Activated CD8-positive, alpha-beta memory T cell treated with anti-CD3 and anti-CD28 coated beads, Interleukin-2, amount 10 ng/mL, durations not matched to agents 7 days and 5 days (primary cell): ENCODE measurements at places on chromosomes 5 and 9. TPM values are rescaled to one million over a fixed set of nuclear protein-coding genes. Genes with fewer than 3 reads are reported as not detected.

DNA sequence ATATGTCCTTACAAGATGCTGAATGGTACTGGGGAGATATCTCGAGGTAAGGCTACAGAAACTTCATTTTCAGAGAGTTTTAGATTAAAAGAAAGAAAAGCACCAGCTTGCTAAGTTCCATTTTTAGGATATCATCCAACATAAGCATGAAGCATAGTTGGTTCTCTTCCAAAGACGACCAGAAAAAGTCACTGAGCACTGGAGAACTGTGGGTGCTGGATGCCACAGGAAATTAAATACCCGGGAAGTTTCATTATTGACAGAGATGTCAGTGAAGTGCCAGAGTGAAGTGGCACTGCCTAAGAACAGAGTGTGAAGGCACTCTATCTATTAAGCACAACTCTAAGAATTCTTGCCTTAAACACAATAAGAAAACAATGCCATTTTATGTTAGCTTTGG, 76.8 kb downstream of the PIK3R1 start:
- H3K4me3 ChIP-seq: no peak overlapping the region
- DNase-seq: no peak
- peaks cover 60% of the 10 kb centered on the region for H3K36me3 ChIP-seq
- peak overlapping the region; percentile 50 for H3K27ac ChIP-seq

- DNase-seq: no peak
- no peaks in the 10 kb centered on the region for H3K4me1 ChIP-seq
- no peak overlapping the region for H3K27ac ChIP-seq
- H3K36me3 ChIP-seq: no peaks in the 10 kb centered on the region
- H3K27me3 ChIP-seq: no peaks in the 10 kb centered on the region
Observed at GRCh38 chr5:167414611-167415010, 876.8 kb upstream of the WWC1 start.

DNA sequence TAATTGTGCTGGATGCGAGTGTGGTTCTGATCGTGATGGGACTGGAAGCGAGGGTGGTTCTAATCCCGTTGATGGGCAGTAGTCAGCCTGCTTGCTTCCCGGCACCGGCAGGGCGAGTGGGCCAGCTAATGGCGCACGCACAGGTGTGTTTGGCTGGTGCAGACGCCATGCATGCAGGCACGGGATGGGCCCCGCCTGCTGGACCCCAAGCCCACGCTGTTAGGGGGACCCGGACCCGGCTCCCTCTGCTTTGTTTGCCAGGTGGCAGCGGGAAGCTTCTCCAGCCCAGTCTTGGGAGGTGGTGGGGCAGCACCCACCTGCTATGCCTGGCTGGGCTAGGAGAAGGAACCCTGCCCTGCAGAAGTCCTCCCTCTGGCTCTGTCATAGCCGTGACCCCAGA, 70.3 kb downstream of the VAV2 start:
- no peaks in the 10 kb centered on the region for H3K4me1 ChIP-seq
- DNase-seq: no peak
- no peak overlapping the region for H3K4me3 ChIP-seq
- H3K27me3 ChIP-seq: no peaks in the 10 kb centered on the region
- no peak overlapping the region for H3K27ac ChIP-seq

- DNase-seq: no peak
- no peak overlapping the region for H3K27ac ChIP-seq
- H3K36me3 ChIP-seq: no peaks in the 10 kb centered on the region
Observed at GRCh38 chr5:17169507-17169906, 47.9 kb upstream of the BASP1 start.

DNA sequence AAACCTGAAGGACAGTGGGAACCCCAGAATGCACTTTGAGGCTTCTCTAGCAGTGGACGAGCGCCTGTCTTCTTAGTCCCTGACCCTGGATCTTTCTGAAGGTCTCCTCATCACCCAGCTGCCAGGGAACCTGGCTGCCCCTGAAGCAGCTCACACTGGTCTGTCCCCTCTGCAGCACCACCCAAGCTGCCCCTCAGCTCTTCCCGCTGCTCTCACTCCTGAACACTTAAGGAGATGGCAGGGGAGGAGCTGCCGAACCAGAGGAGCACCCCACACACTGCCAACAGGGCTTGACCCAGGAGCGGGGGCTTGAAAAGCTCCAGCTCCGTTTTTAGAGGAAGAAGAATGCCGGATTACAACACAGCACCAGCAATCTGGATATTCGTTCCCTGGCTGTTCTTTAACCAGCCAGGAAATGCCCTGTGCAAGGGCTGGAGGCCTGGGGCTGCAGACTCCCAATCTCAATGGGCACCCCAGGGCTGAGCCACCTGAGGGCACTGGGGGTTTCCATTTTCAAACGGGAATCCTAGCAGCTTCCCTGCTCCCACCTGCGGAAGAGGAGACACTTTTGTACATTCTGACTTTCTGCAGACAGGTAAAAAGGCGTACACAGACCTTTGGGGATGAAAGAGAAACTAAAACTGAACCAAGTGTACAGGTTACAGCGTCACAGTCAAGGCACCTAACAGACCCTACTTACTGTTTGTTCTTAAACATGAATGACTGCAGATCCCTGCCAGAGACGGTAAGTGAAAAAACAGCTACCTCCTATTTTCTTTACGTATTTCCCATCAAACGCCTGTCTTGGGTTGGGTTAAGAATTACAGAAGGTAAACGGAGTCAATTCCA, 36.3 kb downstream of the GOLM1 start:
- H3K4me1 ChIP-seq: no peaks in the 10 kb centered on the region
- H3K36me3 ChIP-seq: no peaks in the 10 kb centered on the region
- no peak for DNase-seq
- H3K4me3 ChIP-seq: no peak overlapping the region

Gene XRCC4
- 11.9 TPM for total RNA-seq

DNA sequence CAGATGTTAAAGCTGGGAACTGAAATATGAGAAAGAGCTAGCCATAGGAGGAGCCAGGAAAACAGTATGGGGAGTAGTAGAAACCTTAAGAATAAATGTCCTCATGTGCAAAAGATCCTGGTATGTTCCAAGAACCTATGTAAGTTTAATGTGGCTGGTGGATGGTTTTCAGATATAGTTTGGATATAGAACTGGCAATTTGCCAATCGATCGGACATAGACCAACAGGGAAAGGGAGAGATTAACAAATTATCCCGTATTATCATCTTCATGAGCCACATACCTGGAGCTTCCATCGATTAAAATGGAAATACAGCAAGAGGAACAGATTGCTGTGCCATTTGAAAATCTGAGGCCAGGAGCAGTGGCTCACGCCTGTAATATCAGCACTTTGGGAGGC, 388.7 kb downstream of the PRELID2 start:
- no peak overlapping the region for H3K4me3 ChIP-seq
- no peaks in the 10 kb centered on the region for H3K36me3 ChIP-seq
- no peaks in the 10 kb centered on the region for H3K4me1 ChIP-seq
- no peak for DNase-seq
- no peak overlapping the region for H3K27ac ChIP-seq

GRCh38 chr9:504921-505740, 290.5 kb downstream of the DOCK8 start:
- H3K36me3 ChIP-seq: peaks cover 3% of the 10 kb centered on the region
- peaks cover 43% of the 10 kb centered on the region for H3K27me3 ChIP-seq
- no peak for DNase-seq
- H3K4me1 ChIP-seq: peaks cover 9% of the 10 kb centered on the region
- H3K4me3 ChIP-seq: peak overlapping the region; percentile 53

- no peaks in the 10 kb centered on the region for H3K27me3 ChIP-seq
- H3K36me3 ChIP-seq: peaks cover 58% of the 10 kb centered on the region
- H3K27ac ChIP-seq: peak overlapping the region; percentile 98
Observed at GRCh38 chr5:59036274-59036961, 453.5 kb downstream of the RAB3C start.

- DNase-seq: no peak
- H3K36me3 ChIP-seq: no peaks in the 10 kb centered on the region
- no peak overlapping the region for H3K27ac ChIP-seq
Observed at GRCh38 chr5:61298580-61298979, 33.5 kb upstream of the ZSWIM6 start.

DNA sequence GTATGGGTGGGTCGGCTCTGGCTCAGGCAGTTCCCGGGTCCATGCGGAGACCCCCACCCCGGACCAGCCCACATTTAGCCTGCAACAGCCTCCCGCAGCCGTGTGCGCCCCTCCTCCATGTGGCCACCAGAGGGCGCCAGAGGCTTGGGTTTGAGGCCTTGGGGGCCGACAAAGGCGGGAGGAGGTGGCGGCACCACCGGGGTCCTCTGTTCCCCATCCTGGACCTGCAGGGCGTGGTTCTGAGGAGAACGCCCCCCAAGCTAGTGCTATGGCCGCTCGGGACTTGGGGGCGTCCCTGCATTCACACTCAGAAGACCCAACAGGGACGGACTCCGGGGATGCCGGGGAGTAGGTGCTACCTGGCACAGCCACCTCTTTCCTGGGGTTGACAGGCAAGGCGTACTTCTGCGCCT, 16.5 kb downstream of the ASS1 start:
- H3K4me1 ChIP-seq: no peaks in the 10 kb centered on the region
- no peak overlapping the region for H3K4me3 ChIP-seq
- peaks cover 12% of the 10 kb centered on the region for H3K27me3 ChIP-seq
- H3K27ac ChIP-seq: no peak overlapping the region
- H3K36me3 ChIP-seq: no peaks in the 10 kb centered on the region

GRCh38 chr9:16032799-16033198, 480.0 kb downstream of the CCDC171 start:
- H3K36me3 ChIP-seq: no peaks in the 10 kb centered on the region
- no peak overlapping the region for H3K27ac ChIP-seq
- peaks cover 3% of the 10 kb centered on the region for H3K27me3 ChIP-seq
- DNase-seq: no peak

Gene GPR21
- 0.37 TPM for total RNA-seq

DNA sequence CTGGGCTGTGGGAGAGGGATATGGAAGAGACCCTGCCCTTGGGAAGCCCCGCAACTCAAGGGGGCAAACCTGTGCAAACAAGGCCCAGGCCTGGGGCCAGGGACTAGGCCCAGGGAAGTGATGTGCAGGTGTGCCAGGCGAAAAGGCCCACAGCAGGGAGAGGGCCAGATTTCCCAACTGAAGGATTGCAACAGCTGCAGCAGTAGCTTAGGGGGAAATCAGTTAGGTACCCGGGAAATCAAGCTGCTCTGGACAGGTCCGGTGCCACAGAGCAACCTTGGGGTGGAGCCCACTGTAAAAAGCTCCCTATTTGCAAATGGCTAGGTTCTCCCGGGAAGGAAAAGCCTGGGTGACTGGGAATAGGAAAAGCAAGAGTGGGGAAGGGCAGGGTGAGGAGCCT, 10.4 kb downstream of the GRIN1 start:
- DNase-seq: no peak
- no peaks in the 10 kb centered on the region for H3K4me1 ChIP-seq
- no peaks in the 10 kb centered on the region for H3K27me3 ChIP-seq
- no peak overlapping the region for H3K4me3 ChIP-seq

DNA sequence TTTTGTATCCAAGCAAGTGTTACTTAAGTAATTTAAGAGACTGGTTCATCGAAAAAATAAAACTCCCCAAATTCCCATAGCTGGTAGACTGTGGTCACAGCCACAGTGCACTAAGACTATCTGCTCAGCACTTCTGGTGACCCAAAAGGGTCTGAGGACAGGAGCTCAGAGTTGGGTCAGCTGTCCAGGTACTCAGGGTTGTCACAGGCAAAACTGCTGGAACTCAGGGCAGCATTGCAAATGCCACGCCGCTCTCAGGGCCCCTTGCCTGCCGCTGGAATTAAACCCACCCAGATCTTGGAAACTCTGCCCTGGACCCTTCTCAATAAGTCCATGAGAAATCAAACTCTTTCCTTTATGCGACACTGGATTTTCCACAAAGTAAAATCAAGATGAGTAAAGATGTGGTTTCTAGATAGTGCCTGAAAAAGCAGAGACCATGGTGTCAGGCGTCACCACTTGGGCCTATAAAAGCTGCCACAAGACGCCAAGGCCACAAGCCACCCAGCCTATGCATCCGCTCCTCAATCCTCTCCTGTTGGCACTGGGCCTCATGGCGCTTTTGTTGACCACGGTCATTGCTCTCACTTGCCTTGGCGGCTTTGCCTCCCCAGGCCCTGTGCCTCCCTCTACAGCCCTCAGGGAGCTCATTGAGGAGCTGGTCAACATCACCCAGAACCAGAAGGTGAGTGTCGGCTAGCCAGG, at the start of gene IL13:
Gene IL13 (plus strand): TSS at position 498 of the 705 bp plus-strand sequence. CDS start 14 bp downstream, at position 512.
- H3K36me3 ChIP-seq: no peaks in the 10 kb centered on the region
- DNase-seq: no peak
- peaks cover 50% of the 10 kb centered on the region for H3K4me1 ChIP-seq
- H3K27me3 ChIP-seq: peaks cover 15% of the 10 kb centered on the region
- peak within 1 kb of the TSS; percentile 69 for H3K27ac ChIP-seq

Gene OR1L1
- total RNA-seq: not detected

DNA sequence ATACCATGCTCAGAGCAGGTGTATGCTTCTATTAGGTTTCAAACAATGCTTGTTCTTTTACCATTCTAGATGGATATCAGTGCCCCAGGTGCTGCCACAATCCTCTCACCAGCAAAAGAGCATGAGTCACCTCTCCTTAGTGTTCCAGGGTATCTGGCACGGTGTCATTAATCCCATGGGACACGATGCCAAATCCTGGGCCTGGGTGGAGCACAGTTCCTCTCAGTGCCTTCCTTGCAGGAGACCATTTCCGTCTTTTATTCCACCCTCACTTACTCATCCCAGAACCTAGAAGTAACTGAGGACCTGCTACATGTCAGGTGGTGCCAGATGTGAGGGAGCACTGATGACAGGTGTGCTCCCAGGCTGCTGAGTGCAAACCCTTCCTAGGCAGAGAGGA, 1.3 kb upstream of the OR13J1 start:
- no peak overlapping the region for H3K4me3 ChIP-seq
- peaks cover 17% of the 10 kb centered on the region for H3K27me3 ChIP-seq
- H3K36me3 ChIP-seq: no peaks in the 10 kb centered on the region
- DNase-seq: no peak
- H3K27ac ChIP-seq: no peak overlapping the region

Gene CACFD1
- total RNA-seq: 1.1 TPM

DNA sequence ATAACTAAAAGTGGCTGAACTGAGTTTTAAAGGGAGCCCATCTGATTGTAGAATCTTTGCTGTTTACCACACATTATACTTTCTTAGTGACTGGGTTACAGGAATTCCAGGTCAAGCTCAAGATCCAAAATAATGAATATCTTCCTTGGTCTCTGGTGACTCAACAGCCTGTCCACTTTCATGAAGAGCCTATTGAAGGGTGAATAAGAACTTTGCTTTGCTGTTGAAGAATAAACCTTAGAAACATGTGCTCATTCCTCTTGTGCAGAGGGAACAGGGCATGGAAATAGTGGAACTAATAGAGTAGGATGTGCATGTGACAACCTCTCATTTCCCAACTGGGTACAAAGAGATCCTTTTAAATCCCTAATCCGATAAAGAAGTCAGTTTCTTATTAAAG, 21.4 kb downstream of the ALDH1A1 start:
- no peaks in the 10 kb centered on the region for H3K36me3 ChIP-seq
- no peak overlapping the region for H3K4me3 ChIP-seq
- peaks cover 3% of the 10 kb centered on the region for H3K27me3 ChIP-seq
- no peak overlapping the region for H3K27ac ChIP-seq
- DNase-seq: no peak
- H3K4me1 ChIP-seq: no peaks in the 10 kb centered on the region
